Thoracic aorta (tissue), 2 donors: ENCODE measurements at places on chromosomes 1 and 21. TPM values are rescaled to one million over a fixed set of nuclear protein-coding genes. Genes with fewer than 3 reads are reported as not detected.

GRCh38 chr1:34358636-34359035 is 181.9 kb downstream of the C1orf94 start:
- DNase-seq, result no peak
- H3K27me3 ChIP-seq, result no peaks in the 10 kb centered on the region
- H3K4me3 ChIP-seq, result no peak overlapping the region
- H3K4me1 ChIP-seq, result no peaks in the 10 kb centered on the region
- H3K36me3 ChIP-seq, result no peaks in the 10 kb centered on the region

- DNase-seq, result no peak
- peaks cover 17% of the 10 kb centered on the region for H3K4me1 ChIP-seq
- H3K27ac ChIP-seq, result peak overlapping the region; percentile 71
Measured at GRCh38 chr1:3153197-3153596, 84.2 kb downstream of the PRDM16 start.

DNA sequence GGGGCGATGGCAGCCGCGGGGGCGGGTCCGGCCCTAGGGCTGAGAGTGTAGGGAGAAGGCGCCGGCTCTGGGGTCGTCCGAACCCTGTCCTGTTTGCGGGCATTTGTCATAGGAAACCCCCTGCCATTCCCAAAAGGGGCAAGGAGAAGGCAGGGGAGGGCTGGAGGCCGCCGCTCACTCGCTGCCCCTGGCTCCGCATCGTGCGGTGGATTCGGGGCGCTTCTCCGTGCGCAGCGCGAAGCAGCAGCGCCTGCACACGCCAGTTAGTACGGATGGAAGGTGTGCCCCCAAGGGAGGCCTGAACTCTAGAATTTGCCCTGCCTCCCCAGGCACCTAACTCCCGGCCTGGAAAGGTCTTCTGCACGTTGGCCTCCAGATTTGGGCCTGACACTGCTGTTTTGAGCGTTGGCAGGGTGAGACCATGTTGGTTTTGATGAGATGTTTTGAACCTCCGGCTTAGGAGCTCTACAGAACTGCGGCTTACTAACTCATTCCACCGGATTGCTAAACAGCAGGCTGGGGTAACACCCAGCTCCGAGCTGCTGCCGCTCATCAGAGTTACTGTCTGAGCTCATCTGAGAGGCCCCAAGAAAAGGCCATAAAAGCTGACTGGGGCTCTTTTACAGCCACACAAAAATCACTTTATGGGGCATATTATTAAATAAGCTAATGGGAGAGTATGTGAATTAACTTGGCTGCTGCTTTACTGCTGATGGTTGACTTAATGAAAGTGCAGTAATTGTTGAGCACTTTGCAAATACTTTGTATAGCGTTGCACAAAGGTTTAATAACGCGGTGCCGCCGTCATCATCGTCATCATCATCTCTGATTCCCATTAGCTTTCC is 987 bp downstream of the GPR137B start:
- no peaks in the 10 kb centered on the region for H3K4me1 ChIP-seq
- no peaks in the 10 kb centered on the region for H3K36me3 ChIP-seq
- no peak for DNase-seq
- H3K27ac ChIP-seq, result no peak overlapping the region
- peak overlapping the region; percentile 93 for H3K4me3 ChIP-seq
- H3K27me3 ChIP-seq, result no peaks in the 10 kb centered on the region

GRCh38 chr1:116534014-116534739 is 36.6 kb downstream of the CD58 start:
- no peak overlapping the region for H3K4me3 ChIP-seq
- DNase-seq, result no peak
- no peaks in the 10 kb centered on the region for H3K4me1 ChIP-seq
- no peaks in the 10 kb centered on the region for H3K27me3 ChIP-seq

DNA sequence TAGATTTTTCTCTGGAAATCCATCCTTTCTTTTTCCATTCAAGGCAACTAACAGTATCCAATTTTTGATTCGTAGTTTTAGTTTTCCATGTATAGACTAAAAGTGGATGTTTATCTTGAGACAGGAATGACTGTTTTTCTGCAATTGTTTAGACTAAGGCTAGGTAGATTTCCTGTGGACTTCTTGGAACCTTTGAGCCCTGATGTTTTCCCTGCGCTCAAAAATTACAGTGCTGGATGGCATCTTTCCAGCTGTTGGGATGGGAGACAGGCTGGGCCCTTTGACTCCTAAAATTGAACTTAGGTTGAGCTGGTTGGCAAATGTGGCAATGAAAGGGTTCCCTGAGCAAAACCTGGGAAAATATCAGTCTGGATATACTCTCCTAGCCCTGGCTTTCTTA is 180.4 kb downstream of the DHRS3 start:
- no peak overlapping the region for H3K4me3 ChIP-seq
- H3K27me3 ChIP-seq, result no peaks in the 10 kb centered on the region
- peak overlapping the region; percentile 90 for H3K27ac ChIP-seq
- DNase-seq, result no peak
- H3K4me1 ChIP-seq, result peaks cover 40% of the 10 kb centered on the region
- H3K36me3 ChIP-seq, result no peaks in the 10 kb centered on the region

- no peaks in the 10 kb centered on the region for H3K27me3 ChIP-seq
- H3K27ac ChIP-seq, result peak overlapping the region; percentile 85
- peaks cover 28% of the 10 kb centered on the region for H3K4me1 ChIP-seq
- no peaks in the 10 kb centered on the region for H3K36me3 ChIP-seq
Measured at GRCh38 chr21:28768753-28769152, 223.9 kb downstream of the LTN1 start.

DNA sequence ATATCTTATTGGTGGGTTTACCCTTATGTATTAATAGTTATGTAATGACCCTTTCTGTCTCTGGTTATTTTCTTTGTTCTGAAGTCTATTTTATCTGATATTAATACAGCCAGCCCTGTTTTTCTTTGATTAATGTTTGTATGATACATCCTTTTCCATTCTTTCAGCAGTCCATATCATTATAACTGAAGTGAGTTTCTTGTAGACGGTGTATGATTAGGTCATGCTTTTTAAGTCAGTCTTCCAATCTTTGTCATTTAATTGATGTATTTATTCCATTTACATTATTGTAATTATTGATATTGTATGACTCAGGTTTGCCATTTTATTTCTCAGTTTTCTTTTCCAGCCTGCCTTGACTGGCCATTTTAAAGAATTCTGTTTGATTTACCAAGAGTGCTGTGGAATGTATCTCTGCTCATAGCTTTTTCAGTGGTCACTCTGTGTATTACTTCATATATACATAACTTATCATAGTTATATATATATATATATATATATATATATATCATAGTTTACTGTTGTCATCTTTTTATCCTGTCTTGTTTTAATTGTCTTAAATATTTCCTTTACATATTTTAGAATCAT is 10.5 kb downstream of the RAB4A start:
- DNase-seq, result no peak
- no peak overlapping the region for H3K4me3 ChIP-seq
- peaks cover 5% of the 10 kb centered on the region for H3K4me1 ChIP-seq
- no peak overlapping the region for H3K27ac ChIP-seq

DNA sequence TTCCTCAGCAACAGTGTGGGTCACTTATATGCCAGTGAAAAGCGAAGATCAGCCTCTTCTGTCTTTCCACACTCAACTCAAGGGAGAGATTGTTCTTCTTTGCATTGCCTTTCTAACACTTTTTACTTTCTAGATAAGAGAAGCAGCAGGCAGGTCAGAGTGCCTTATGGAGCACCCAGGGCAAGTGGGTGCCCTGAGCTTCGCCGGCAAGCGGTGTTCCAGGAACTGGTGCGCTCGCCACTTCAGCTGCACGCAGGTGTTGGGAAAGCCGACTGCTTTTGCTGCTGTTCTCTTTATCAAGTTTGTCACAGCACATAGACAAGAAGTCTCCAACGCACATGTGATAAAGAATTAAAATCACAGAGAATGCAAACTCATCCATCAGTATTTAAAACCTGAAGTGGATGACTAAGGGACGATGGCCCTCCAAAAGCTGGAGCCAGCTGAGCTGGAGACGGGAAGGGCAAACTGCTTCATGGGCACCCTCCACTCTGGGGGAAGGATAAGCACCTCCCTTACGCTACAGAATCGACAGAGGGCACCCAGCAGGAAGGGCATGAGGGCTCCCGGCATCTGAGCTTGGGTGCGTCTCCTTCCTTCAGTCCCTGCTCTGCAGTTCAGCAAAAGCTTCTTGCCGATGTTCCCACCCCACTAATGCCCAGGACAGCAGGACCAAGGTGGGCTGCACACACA is 20.7 kb downstream of the UBE2G2 start:
- no peaks in the 10 kb centered on the region for H3K4me1 ChIP-seq
- DNase-seq, result no peak
- H3K36me3 ChIP-seq, result peaks cover 4% of the 10 kb centered on the region
- no peaks in the 10 kb centered on the region for H3K27me3 ChIP-seq
- H3K4me3 ChIP-seq, result no peak overlapping the region
- no peak overlapping the region for H3K27ac ChIP-seq

DNA sequence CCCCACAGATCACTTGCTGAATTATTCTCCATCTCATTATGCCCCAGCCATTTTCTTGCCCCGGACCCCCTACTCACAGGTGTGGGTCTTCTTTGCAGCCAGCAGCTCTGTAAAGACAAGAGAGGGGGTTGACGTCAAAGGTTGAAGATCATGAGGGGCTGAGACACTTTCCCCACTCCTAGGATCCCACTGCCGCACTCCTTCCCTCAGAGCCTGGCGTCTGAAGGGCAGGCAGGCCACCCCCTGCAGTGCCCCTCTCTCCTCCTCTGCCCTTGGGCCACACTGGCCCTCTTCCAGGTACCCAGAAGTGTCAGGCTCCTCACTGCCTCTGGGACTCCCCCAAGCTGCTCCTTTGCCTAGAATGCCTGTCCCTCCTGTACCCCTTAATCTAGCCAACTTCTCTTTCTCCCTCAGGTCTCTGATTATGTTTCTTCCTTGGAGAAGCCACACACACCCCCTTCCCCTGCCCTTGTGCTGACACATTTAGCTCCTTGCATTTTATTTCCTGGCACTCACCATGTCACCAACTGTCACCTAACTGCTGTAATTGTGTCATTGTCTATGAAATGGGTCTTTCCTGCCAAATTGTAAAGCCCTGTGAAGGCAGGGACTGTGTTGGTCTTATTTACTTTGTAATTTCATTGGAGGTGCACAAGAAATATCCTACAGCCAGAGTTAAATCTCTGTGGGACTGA is 2.1 kb downstream of the RORC start:
- H3K4me1 ChIP-seq, result no peaks in the 10 kb centered on the region
- no peak for DNase-seq
- no peak overlapping the region for H3K27ac ChIP-seq
- H3K27me3 ChIP-seq, result no peaks in the 10 kb centered on the region

DNA sequence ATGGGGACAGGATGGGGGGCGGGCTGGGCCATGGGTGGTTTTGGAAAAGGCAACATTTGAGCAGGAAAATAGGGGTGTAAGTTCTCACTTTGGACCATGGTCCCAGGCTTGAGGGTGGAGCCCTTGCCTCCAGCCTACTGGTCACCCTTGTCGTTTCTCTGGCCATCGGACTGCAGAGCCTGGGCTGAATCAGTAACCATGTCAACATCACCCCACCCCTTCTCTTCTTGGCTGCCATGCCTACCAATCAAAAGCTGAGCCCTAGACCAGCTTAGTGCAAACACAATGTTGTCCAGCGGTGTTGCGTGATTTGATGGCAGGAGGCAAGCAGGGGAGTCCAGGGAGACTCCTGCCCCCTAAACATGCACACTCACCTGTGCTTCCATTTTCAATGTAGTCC is 231.0 kb upstream of the KAZN start:
- no peak overlapping the region for H3K27ac ChIP-seq
- DNase-seq, result no peak
- no peaks in the 10 kb centered on the region for H3K36me3 ChIP-seq

GRCh38 chr1:171142416-171143385 is 42.4 kb upstream of the FMO2 start:
- no peaks in the 10 kb centered on the region for H3K27me3 ChIP-seq
- no peaks in the 10 kb centered on the region for H3K36me3 ChIP-seq
- H3K4me3 ChIP-seq, result peak overlapping the region; percentile 46
- peak overlapping the region; percentile 88 for H3K27ac ChIP-seq
- DNase-seq, result no peak
- H3K4me1 ChIP-seq, result peaks cover 28% of the 10 kb centered on the region

- no peak overlapping the region for H3K27ac ChIP-seq
- H3K27me3 ChIP-seq, result no peaks in the 10 kb centered on the region
- peak overlapping the region; percentile 48 for H3K4me3 ChIP-seq
- H3K36me3 ChIP-seq, result no peaks in the 10 kb centered on the region
Measured at GRCh38 chr1:153880962-153881361, 41.8 kb downstream of the GATAD2B start.

GRCh38 chr1:178238722-178239510 is 145.0 kb downstream of the RASAL2 start:
- H3K4me1 ChIP-seq, result peaks cover 3% of the 10 kb centered on the region
- no peaks in the 10 kb centered on the region for H3K27me3 ChIP-seq
- no peak overlapping the region for H3K27ac ChIP-seq
- DNase-seq, result no peak

DNA sequence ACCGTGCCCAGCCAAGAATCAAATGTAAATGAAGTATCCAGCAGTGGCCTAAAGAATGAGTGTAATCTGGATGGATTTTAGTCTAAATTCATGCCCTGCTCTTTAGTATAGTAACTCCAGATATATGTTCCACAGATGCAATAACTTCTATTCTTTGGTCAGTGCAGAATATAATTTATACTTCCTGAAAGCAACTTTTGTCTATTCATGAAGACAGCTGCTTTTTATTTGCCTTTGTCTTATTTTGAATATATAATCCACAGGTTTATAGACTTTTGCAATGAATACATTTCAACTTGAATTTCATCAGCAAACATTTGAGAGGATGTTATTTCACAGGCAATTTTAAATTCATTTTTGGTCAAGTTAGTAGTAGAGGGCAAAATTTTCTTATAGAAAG is 54.4 kb downstream of the CDC42BPA start:
- DNase-seq, result no peak
- H3K27me3 ChIP-seq, result no peaks in the 10 kb centered on the region
- no peak overlapping the region for H3K4me3 ChIP-seq
- H3K27ac ChIP-seq, result no peak overlapping the region

GRCh38 chr21:44774972-44775371 is 26.6 kb downstream of the UBE2G2 start:
- no peak for DNase-seq
- H3K4me1 ChIP-seq, result no peaks in the 10 kb centered on the region
- peaks cover 25% of the 10 kb centered on the region for H3K36me3 ChIP-seq
- H3K4me3 ChIP-seq, result no peak overlapping the region

The CACHD1 gene
- 5.3 TPM for total RNA-seq

The NPHS2 gene
- not detected for total RNA-seq

The TDRD5 gene
- total RNA-seq, result 0.14 TPM

The CCDC18 gene
- total RNA-seq, result 4.0 TPM

The FMO5 gene
- total RNA-seq, result 4.7 TPM

The PTGFR gene
- total RNA-seq, result 8.7 TPM

The UBE2U gene
- total RNA-seq, result not detected

The KRTAP21-2 gene
- not detected for total RNA-seq

The APOBEC4 gene
- total RNA-seq, result not detected

The RAB7B gene
- total RNA-seq, result 2.5 TPM

The LCE2C gene
- total RNA-seq, result 1.8 TPM

The RPAP2 gene
- 7.0 TPM for total RNA-seq

The PLPPR4 gene
- 0.28 TPM for total RNA-seq

The HENMT1 gene
- total RNA-seq, result 7.9 TPM

The NEGR1 gene
- 14.4 TPM for total RNA-seq
